ENCODE measurements at places on chromosomes 12 and 14. TPM values are rescaled to one million over a fixed set of nuclear protein-coding genes. Genes with fewer than 3 reads are reported as not detected.
A peak's percentile ranks its signal among the peaks of the same experiment; 100 is the strongest.

The RNF212B gene
- not detected for total RNA-seq

The STON2 gene
- total RNA-seq: 12.7 TPM

The GYS2 gene
- not detected for total RNA-seq

The EPYC gene
- total RNA-seq: not detected

The C1R gene
- total RNA-seq: 40.1 TPM

- no peak for DNase-seq
Observed at GRCh38 chr14:54650959-54651351, 84.0 kb downstream of the SAMD4A start.

- DNase-seq: no peak
Observed at GRCh38 chr14:39025250-39025809, 77.7 kb downstream of the SEC23A start.

DNA sequence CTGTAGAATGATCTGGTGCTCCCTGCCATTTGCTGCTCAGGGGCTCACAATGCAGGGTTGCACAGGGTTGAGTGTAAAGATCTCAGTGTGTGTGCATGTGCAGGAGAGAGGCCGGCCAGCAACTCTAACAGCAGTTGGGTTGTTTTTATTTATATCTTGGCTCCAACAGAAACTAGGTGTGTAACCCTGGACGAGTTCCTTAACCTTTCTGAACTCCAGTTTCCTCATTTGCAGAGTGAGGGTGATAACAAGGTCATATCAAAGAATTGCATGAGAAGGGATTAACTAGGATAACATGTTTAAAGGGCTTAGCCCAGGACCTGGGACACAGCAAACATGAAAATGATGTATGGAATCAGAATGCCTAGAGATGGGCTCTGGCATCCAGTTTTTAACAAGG is 14.8 kb upstream of the JDP2 start:
- no peak for DNase-seq

DNA sequence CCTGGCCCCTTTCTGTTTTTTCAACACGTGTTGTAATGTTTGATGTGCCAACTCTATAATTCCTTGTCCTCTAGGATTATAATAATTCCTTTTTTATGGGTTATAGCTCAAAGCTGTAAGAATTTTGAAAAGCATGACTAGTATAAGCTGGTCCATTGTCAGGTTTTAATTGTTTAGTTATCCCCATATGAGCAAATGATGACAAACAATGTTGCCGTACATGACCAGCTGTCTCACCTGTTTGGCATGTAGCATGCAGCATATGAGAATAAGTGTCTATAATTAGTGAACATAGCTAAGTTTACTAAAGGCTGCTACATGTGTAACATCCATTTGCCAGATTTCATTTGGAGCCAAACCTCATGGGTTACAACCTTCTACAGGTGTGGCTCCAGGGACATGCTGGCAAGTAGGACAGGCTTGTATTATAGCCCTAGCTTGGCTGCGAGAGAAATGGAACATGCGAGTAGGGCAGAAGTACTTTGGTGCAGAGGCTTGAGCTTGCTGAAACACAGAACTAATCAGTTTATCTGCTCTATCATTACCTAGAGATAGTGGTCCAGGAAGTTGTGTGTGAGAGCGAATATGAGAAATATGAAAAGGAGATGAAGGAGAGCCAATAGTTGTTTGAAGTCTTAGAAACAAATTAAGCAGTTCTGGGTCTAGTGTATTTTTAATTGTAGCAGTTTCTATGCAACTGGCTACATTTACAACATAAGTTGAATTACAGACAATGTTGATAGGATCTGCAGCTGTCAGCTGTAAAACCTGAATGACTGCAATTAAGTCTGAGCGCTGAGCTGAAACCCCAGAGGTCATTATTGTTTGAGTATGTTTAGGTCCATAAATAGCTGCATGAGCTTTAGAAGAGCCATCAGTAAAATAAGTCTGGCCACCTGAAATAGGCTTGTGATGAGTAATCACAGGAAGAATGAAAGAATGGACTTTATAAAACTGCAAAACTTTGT is 22.6 kb upstream of the MAPKAPK5 start:
- DNase-seq: peak; percentile 50

- DNase-seq: no peak
Observed at GRCh38 chr12:102504871-102505270, 24.5 kb upstream of the IGF1 start.

DNA sequence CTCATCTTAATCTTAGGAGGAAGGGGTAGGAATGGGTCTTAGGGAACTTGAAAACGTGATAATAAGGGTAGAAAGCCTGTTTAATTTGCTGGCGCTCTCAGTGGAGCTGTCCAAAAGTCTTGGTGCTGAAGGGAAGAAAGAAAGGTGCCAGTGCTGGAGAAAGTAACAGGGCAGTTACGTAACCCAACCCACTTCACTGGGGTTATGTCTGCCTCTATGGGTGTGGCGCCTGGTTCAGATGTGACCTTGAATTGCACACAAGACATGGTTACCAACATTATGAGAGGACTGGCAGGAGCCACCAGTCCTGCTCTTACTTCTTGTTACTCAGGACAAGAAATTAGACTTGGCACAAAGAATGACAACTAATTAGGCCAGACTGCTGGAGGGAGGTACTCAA is 18.6 kb upstream of the GPATCH2L start:
- DNase-seq: no peak

All from colonic mucosa (tissue), 4 donors.